Bronchus fibroblast of lung (primary cell): ENCODE measurements at places on chromosomes 16 and 17. TPM values are rescaled to one million over a fixed set of nuclear protein-coding genes. Genes with fewer than 3 reads are reported as not detected.

Gene SEPTIN1
- total RNA-seq: 0.15 TPM in 1 of 2 replicates, not detected in the other

Gene SLC16A13
- 1.2 and 2.1 TPM in 2 replicates for total RNA-seq

Gene ASPA
- total RNA-seq: under 0.01 TPM in 1 of 2 replicates, not detected in the other

Gene RRAD
- 5.4 and 7.6 TPM in 2 replicates for total RNA-seq

Gene CCL14
- not detected in 2 replicates for total RNA-seq

Gene HOXB2
- 50.4 and 52.6 TPM in 2 replicates for total RNA-seq

Gene GINS3
- total RNA-seq: 12.3 and 12.8 TPM in 2 replicates

Gene MYCBPAP
- total RNA-seq: 0.59 and 1.2 TPM in 2 replicates

Gene AOC2
- 0.34 and 0.74 TPM in 2 replicates for total RNA-seq

Gene CES1
- 0.50 and 1.9 TPM in 2 replicates for total RNA-seq

Gene RUNDC3A
- total RNA-seq: not detected in 2 replicates

Gene C1QTNF8
- not detected in 2 replicates for total RNA-seq

Gene FDXR
- 31.1 and 32.1 TPM in 2 replicates for total RNA-seq

Gene ARL5C
- not detected in 2 replicates for total RNA-seq

Gene KRT34
- 0.89 and 1.0 TPM in 2 replicates for total RNA-seq

Gene CNTNAP1
- total RNA-seq: 16.0 and 16.4 TPM in 2 replicates

Gene TNFRSF13B
- not detected in 2 replicates for total RNA-seq

Gene MT1E
- 213 TPM in 2 replicates for total RNA-seq
